ENCODE measurements at places on chromosomes 4 and X.

- no peak for DNase-seq
These were observed 66.3 kb upstream of the MSN start for GRCh38 chrX:65601126-65601525.

GRCh38 chrX:8126092-8126491, 45.0 kb downstream of the VCX2 start:
- DNase-seq: no peak

- no peak for DNase-seq
These were observed 1442.8 kb upstream of the PCDH7 start for GRCh38 chr4:29277381-29277780.

- DNase-seq: no peak
These were observed 34.7 kb downstream of the ERVMER34-1 start for GRCh38 chr4:52716364-52717151.

DNA sequence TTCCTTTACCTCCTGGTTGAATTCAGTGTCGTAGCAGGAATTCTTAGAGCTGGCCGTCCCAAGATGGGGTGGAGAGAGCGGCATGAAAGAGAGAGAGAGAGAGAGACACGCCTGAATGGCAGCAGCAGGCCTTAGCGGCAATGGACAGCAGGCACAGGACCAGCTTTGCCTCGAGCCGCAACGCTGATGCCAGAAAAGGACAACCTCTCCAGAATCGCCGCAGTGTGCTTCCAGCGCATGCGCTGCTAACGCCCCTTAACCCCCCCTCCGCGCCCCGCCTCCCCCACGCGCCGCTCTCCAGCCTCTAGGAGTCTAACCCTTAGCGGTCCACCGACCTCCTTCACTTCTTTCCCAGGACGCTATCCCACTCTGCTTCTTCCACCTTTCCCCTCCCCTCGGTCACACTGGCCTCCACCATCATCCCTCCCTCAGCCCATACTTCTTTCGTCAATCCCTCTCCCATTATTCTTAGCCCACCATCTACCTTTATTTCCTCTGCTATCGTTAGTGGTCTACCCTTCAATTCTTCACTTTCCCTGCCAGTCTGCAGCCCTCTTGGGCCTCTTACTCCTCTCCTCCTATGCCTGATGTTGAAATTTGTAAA, 10.5 kb upstream of the ZCCHC13 start:
- DNase-seq: peak; percentile 40

DNA sequence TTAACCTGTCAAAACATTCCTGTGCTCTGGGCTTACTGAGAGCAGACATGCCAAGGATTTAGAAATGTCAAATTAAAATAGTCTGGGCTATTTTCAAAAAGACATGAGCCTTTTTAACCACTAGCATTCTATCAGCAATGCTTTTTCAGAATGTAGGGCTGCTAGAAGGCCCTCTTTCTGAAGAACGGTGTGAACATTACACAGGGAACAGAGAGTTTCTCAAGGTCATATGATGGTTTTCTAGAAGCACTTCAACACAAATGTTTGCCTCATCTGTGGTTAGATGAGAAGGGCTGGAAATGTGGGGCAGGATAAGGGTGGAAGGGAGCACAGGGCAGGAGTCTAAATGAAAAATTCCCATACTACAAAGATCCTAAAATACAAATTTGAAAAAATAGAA, 39.3 kb downstream of the GRIA3 start:
- DNase-seq: no peak

All from tibial nerve (tissue), 4 donors.